Activated naive CD8-positive, alpha-beta T cell treated with anti-CD3 and anti-CD28 coated beads, Interleukin-2, amount 10 ng/mL, durations not matched to agents 7 days and 5 days (primary cell): ENCODE measurements at places on chromosomes 5 and 9. TPM values are rescaled to one million over a fixed set of nuclear protein-coding genes. Genes with fewer than 3 reads are reported as not detected.

MYOT gene
- not detected for total RNA-seq

PTGDS gene
- total RNA-seq, result 1.3 TPM

DOCK2 gene
- total RNA-seq, result 266 TPM

FGF1 gene
- not detected for total RNA-seq

ADAMTSL2 gene
- 0.20 TPM for total RNA-seq
